ENCODE measurements at places on chromosomes 7 and 10.

GRCh38 chr10:131891196-131891928 lies 9.4 kb upstream of the PPP2R2D start:
- no peak for DNase-seq

DNA sequence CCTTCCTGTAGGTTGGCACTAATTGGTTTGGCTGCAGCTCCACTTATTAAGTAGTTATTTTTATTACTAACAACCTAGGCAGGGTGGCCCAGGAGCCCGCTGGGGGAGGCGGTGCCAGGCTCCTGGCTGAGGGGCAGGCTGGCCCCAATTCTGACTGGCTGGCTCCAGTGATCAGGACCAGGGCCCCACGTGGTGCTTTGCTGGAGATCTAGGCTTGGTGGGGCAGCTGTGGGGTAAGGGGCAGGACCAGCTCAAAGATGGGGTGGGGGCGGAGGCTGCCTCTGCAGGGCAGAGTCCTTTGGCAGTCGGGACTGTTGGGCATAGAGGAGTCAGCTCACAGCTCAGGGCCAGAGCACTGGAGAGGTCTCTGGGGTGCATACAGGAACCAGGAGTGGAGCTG lies 2.4 kb downstream of the ASL start:
- DNase-seq = no peak

GRCh38 chr10:130479146-130479545 lies 343.0 kb downstream of the GLRX3 start:
- no peak for DNase-seq

DNA sequence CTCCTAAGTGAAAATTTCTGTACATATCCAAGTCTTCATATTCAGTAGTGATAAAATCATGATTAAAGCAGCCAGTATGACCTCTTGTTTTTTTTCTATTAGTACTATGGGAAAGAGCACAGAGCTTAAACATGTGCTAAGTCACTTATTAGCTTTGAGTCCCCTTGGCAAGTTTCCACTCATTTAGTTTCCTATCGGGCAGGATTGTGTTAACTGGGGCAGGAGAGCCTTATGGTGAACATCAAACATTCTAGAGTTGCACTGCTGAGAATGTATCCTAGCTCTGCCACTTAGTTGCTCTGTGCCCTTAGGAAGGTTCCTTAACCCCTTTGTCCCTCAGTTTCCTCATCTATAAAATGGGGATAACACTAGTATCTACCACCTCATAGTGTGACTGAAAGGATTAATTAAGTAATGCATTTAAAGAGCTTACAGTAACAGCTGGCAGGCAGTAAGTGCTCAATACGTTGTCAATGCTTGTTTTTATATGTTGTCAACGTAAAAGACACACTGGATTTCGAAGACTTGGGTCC lies 117.6 kb downstream of the DOCK4 start:
- no peak for DNase-seq

DNA sequence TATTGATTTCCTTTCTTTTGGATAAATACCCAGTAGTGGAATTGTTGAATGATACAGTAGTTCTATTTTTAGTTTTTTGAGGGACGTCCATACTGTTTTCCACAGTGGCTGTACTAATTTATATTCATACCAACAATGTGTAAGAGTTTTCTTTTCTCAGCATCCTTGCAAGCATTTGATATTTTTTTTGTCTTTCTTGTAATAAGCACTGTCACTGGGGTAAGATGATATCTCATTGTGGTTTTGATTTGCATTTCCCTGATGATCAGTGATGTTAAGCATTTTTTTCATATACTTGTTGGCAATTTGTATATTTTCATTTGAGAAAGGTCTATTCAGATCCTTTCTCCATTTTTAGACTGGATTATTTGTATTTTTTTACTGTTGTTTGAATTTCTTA lies 308.7 kb downstream of the PTEN start:
- no peak for DNase-seq

DNA sequence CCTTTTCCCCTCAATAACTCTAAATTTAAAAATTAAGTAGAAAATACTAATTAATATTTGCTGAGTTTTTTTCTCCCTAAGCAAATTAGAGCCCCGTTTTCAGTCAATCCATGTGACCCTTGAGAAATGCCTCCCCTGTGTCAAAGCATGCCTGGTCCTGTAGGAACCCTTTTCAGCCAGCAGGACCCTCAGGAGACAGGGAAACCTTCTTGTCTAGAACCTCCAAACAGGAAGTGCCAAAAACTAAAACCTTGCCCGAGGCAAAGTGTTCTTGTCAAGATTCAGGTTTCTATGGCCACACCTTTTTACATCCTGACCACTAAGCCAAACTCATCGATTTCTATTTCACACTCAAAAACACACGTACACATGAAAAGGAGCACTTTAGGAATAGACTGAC lies 60.1 kb upstream of the NFE2L3 start:
- no peak for DNase-seq

Data from stimulated activated CD8-positive, alpha-beta memory T cell treated with anti-CD3 and anti-CD28 coated beads, Interleukin-15, amount 100 ng/mL, for 4 hours (primary cell).